ENCODE measurements at places on chromosomes 7 and 10. TPM values are rescaled to one million over a fixed set of nuclear protein-coding genes. Genes with fewer than 3 reads are reported as not detected.

DNA sequence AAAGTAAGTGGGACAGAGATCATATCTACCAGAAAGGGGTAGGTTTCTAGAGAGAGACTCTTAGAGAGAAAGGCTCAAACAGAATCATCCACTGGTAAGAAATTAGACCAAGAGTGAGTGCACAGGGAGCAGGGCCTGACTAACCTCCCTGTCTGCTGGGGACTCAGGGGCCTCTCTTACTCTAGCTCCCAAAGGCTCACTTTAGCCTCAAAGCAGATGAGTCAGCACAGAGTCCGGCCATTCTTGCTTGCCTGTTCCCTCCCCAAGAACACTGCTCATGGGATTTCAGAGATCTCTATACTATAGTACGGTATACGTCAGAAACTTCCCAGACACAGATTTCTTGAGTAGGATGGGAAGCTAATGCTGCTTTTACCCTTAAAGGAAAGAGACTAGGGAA is 32.7 kb downstream of the RBM28 start:
- no peak for DNase-seq

DNA sequence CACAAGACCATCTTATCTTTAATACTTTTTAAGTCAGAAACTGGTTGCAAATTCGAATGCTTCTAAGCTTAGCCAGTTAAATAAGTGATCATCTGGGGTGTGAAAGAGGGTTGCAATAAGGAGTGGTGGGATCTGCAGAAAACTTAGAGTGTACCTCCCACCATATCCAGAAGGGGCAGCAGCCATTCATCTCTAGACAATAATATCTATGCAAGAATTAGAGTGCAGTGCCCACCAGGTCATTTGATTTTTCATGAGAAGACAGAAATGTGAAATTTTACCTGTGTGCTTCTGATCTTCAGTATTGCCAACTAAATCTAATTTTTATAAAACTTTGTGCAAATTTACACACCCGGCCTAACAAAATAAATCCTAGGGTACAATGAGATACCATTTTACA is 127.2 kb upstream of the SP4 start:
- no peak for DNase-seq

- DNase-seq: no peak
These were observed 151.1 kb downstream of the DKK1 start for GRCh38 chr10:52465202-52465601.

- DNase-seq: no peak
These were observed 5.8 kb downstream of the PSMA2 start for GRCh38 chr7:42926204-42926603.

DNA sequence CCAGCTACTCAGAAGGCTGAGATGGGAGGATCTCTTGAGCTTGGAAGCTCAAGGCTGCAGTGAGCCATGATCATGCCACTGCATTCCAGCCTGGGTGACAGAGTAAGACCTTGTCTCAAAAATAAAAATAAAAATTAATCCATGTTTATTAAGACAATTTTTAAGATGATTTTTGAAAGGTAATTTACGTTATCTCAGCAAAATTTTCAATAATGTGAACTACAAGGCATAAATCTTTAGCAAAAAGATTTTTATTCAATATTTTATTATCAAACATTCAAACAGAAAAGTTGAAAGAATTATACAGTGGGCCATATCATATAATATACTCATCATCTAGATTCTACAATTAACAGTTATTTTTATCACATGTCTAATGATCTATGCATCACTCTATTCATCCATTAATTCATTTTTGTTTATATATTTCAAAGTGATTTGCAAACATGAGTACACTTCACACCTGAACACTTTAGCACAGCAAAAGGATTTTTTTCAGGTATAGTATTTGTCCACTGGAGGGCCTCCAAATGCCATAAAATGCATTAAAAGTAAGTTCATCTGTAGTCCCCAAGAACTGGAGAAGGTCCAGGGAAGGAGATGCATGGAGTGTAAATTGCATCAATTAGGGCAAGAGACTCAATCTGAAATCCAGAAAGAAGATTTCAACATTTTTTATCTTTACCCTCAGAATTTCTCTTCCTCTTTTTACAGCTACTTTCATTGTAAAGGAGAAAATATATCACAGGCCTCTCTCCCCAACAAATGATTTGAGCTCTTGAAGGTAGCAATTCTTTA is 38.6 kb upstream of the RSBN1L start:
- DNase-seq: peak; percentile 46

DNA sequence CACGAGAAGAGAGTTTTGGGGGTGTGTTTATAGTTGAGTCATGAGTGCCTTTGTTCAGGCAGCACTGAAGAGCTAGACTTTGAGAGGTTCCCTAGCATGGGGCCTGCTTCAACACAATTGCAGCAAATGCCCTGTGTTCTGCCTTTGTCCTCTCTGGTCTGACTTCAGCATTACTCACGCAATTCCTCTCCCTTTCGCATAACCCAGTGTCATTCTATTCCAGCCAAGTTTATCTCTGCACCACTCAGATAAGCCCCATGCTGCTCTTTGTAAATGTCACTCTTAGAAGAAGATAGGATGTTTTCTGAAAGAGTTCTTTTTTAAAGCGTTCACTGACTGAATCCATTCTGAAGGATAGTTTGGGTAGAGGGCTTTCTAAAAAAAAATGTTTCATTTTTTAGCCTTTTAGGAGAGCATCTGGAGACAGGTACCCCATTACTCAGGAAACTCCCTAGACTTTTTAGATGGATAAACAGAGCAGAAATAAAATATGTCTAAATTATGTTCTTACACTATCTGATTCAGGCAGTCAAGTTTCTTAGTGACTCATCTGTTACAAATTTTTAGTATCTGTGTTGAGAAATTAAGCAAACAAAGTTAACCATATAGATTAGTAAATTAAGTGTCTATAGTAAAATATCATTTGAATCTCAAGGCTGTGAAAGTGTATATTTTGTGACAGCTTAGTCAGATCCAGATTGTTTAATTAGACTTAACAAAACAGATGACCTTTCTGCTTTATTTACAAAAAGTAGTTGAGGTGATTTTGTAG is 318.5 kb downstream of the GPR158 start:
- DNase-seq: no peak

DNA sequence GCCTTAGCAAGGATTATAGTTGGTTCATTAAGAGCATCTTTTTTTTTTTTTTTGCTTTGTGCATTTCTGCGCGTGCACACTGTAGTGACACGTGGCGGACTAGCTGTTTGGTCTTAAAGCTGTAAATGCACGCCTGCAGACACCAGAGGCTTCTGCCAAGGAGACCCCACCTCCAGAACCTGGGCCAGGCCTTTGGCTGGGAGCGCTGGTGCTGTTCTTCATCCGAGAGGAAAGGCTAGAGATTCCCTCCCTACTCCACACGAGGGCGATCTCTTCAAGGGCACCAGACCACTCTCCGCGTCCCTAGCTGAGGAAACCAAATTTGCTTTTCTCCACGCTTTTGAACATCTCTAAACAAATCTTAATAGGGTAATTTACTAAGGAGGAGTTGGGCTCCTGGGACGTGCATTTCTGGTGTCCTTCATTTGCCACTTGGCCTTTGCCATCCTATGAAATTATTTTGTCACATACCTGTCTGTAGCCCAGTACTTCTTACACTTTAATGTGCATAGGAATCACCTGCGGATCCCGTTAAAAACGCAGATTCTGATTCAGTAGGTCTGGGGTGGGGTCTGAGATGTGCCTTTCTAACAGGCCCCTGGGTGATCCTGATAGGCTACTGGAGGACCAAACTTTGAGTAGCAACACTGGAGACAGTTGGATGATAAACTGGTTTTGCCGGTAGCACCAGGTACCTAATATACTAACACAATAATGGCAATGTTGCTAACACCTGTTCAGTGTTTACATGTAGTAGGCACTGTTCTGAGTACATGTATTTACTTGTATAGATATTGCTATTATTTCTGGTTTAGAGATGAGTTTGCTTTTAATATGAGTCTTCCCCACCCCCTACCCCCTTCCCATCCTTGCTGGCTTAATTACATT is 1.3 kb upstream of the SLC26A5 start:
- DNase-seq: peak; percentile 37

GRCh38 chr10:111007486-111007885 is 69.3 kb upstream of the ADRA2A start:
- DNase-seq: no peak

GRCh38 chr10:82934429-82934828 is 1059.4 kb downstream of the NRG3 start:
- DNase-seq: no peak

GRCh38 chr7:139232904-139233303 is 1.9 kb downstream of the UBN2 start:
- no peak for DNase-seq

DNA sequence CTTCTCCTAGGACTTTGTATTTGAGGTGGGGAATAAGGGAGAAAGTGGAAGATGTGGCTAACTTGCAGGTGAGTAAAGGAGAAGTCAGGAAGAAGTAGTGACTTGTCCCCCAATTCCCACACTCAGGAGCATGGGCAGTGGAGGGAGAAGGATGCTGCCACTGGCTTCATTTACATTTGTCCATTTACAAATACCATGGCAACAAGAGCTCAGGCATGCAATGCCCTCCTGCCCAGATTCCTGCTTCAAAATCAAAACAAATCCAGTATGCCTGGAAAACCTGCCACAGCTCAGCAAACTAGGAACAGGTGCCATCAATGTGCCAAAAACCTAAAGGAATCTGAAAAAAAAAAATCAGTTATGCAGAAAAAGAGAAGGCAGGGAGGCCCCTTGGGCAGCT is 139.9 kb downstream of the KCNMA1 start:
- no peak for DNase-seq

GRCh38 chr7:33232632-33233145 is 103.3 kb downstream of the BBS9 start:
- no peak for DNase-seq

DNA sequence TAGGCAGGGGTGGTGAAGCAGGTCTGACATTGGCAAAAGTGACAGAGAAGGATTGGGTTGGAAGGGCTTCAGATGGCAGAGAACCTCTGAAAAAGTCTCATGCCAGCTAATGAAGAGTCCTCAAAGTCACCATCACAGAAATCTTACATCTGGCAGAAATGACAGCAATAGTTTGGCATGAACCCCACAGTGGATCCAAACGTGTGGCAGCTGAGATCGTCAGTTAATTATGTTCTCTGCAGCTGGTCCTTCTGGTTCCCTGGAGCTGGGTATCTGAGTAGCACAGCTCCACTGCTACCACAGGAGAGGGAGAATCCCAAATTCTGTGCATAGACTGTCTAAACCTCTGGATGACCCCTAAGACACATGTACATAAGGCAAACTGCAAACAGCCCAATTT is 73.4 kb downstream of the ALOX5 start:
- no peak for DNase-seq

DNA sequence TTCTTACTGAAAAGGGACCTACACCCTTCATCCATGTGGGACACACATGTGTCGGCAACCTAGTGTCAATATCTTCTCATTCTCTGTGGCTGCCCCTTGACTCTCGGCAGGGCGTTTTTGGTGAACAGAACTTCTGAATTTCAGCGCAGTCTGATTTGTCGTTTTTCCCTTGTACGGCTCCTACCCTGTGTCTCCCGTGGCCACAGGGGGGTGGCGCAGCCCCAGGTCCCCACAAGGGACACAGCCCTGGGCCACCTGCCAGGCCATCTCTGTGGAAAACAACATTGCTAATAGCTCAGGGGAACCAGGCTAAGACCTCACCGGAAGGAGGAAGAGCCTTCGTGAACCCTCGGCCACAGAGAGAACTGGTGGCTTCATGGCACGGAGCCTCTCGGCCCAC is 53.1 kb upstream of the NKX6-2 start:
- no peak for DNase-seq

DNA sequence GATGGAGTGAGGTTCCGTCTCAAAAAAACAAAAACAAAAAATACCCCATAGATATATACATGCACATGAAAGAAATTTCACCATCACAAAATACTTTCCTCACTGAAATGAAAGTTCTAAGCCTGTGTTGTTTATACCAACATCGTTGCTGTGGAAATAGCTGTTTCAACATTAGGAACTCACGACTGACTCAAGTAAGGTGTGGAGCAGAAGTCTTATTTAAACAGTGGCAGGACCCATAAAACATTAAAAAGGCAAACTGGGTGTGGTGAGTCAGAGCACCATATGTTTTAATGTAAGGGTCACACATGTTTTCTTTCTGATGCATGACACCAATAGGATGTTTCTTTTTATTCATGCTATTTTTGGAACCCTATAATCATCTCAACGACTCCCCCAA is 48.3 kb downstream of the BAIAP2L1 start:
- no peak for DNase-seq

- no peak for DNase-seq
These were observed 3.4 kb downstream of the STYXL1 start for GRCh38 chr7:76044375-76044865.

DNA sequence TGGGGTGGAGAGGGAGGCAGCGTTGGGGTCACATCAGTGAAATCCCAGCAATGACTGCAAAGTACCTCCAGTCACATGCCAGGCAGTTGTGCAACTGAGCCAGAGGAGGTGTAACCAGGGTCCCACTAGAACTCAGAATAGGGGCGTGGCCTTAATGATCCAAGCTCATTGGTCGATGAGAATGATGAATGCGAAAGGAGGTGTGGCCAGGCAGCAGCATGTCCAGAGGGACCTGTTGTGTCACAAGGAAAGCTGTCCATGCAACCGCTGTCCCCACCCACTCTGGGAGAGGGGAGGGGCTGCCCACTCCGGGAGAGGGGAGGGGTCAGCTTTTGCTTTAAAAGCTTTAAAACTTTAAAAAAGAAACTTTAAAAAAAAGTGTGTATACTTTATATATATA is 25.3 kb upstream of the MTPAP start:
- no peak for DNase-seq

DNA sequence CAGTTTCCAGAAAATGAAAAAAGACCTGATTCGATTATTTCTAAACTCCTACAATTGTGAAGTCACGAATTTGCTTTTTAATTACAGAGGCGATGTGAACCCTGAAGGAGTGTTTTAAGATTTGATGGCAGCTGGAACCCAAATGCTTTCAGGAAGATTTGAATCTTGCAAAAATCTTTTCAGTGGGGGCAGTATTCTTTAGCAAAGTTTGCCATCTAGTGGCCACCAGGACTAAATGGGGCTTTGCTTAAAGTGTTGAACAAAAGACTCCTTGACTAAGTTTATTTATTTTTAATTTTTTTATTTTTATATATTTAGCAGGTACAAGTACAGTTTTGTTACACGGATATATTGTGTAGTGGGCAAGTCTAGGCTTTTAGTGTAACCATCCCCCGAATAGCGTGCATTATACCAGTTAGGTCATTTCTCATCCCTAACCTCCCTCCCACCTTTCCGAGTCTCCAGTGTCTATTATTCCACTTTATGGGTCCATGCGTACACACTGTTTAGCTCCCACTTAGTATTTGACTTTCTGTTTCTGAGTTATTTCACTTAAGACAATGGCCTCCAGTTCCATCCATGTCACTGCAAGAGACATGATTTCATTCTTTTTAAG is 98.8 kb downstream of the CACNB2 start:
- DNase-seq: peak; percentile 43

- DNase-seq: no peak
These were observed 9.3 kb downstream of the DAGLB start for GRCh38 chr7:6438427-6438826.

The KCNMA1 gene
- polyA plus RNA-seq: 3.6 TPM

The IKZF1 gene
- polyA plus RNA-seq: 1.3 TPM

The CHAT gene
- polyA plus RNA-seq: 0.13 TPM

The NCF1 gene
- 1.2 TPM for polyA plus RNA-seq

The ENO4 gene
- polyA plus RNA-seq: 5.1 TPM

The FAM221A gene
- 27.9 TPM for polyA plus RNA-seq

The STEAP4 gene
- polyA plus RNA-seq: 0.23 TPM

The EXOC4 gene
- polyA plus RNA-seq: 72.1 TPM

The TLX1 gene
- polyA plus RNA-seq: not detected

The AHR gene
- polyA plus RNA-seq: 36.6 TPM

The SEMA3E gene
- polyA plus RNA-seq: 1.3 TPM

The OTUD1 gene
- 23.8 TPM for polyA plus RNA-seq

The PPP1R17 gene
- not detected for polyA plus RNA-seq

All from left kidney (tissue), 8 donors.